ENCODE measurements at places on chromosomes 16 and 17. TPM values are rescaled to one million over a fixed set of nuclear protein-coding genes. Genes with fewer than 3 reads are reported as not detected.

- no peak overlapping the region for H3K4me3 ChIP-seq
- DNase-seq: no peak
- H3K27ac ChIP-seq: no peak overlapping the region
- H3K27me3 ChIP-seq: no peaks in the 10 kb centered on the region
- no peaks in the 10 kb centered on the region for H3K4me1 ChIP-seq
These were observed 41.1 kb upstream of the SLC5A10 start for GRCh38 chr17:18910881-18911280.

GRCh38 chr16:12245921-12246720, 269.6 kb downstream of the SNX29 start:
- no peaks in the 10 kb centered on the region for H3K27me3 ChIP-seq
- no peak for DNase-seq
- H3K4me1 ChIP-seq: no peaks in the 10 kb centered on the region
- H3K36me3 ChIP-seq: peaks cover 4% of the 10 kb centered on the region
- H3K27ac ChIP-seq: no peak overlapping the region

DNA sequence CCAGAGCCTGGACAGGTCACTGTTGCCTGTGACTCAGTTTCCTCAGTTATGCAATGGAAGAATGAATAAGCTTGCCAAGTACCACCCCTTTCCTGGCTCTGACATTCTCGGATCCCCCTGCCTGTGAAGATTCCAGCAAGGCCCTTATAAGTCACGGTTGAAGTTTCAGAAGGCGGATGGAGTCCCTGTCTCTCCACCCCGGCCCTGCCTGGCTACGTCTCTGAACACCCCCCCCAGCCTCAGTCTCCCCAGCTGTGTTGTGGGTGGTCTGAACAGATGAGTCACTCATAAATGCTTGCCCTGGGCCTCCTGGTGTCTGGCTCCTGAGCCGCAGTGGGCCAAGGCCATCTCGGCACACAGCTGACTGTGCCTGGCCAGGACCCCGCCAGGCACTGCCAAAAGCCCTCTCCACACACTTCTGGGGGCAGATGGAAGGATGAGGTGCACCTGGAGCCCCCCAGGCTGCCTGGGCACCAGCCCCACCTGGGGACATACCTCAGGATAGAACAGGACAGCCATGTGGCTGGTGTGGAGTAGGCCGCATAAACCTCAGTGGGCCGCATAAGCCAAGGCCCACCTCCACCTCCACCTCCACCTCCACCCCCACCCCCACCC, 15.4 kb downstream of the VASN start:
- H3K27me3 ChIP-seq: no peaks in the 10 kb centered on the region
- H3K4me1 ChIP-seq: no peaks in the 10 kb centered on the region
- peaks cover 2% of the 10 kb centered on the region for H3K36me3 ChIP-seq
- H3K4me3 ChIP-seq: no peak overlapping the region
- no peak for DNase-seq

- H3K4me1 ChIP-seq: peaks cover 10% of the 10 kb centered on the region
- H3K27me3 ChIP-seq: no peaks in the 10 kb centered on the region
- H3K27ac ChIP-seq: no peak overlapping the region
- DNase-seq: no peak
These were observed 11.5 kb downstream of the MAP3K3 start for GRCh38 chr17:63633742-63634141.

DNA sequence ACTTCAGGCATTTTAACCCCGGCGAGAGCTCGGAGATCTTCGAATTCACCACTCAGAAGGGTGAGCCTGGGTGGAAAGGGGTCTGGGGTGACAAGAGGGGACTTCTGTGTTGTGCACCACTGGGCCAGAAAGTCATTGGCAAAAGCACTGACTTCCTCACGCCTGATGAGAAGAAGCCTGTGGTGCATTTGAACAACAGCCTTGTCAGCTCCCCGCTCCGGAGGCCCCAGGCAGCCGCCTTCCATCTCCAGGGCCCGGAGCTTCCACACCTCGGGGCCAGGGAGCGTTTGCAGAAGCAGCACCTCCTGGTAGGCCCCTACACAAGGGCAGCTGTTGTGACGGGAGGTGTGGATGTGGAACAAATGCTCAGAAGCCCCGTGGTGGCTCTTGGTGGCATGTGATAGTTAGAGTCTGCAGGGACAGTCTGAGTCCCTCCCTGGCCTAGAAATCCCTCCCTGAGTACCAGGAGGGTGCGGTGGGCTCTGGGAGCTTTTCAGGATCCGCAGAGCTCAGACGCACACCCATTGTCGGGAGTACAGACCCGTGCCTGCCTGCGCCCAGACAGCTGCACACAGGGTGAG, 9.7 kb downstream of the CACNG1 start:
- H3K36me3 ChIP-seq: no peaks in the 10 kb centered on the region
- DNase-seq: peak; percentile 26
- H3K4me1 ChIP-seq: no peaks in the 10 kb centered on the region
- H3K27me3 ChIP-seq: no peaks in the 10 kb centered on the region
- H3K27ac ChIP-seq: no peak overlapping the region

DNA sequence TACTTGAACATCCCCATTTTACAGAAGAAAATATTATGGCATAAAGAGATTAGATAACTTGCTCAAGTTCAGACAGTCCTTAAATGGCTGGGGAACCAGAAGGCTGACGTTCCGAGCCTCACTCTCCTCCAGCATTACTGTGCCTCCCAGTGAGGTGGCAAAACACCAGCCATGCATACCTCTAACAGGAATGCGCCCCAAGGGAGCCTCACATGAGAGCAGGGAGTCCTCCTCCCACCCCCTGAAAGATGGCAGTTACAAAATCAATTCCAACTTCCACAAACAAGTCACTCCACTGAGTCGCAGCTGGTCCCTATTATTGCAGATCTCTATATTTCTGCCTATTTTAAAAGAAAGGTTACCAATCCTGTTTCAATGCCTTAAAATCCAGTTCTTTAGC, 55.5 kb downstream of the ANKFY1 start:
- H3K4me1 ChIP-seq: no peaks in the 10 kb centered on the region
- peaks cover 67% of the 10 kb centered on the region for H3K36me3 ChIP-seq
- H3K4me3 ChIP-seq: no peak overlapping the region
- peak; percentile 31 for DNase-seq

- no peak for DNase-seq
- H3K4me3 ChIP-seq: no peak overlapping the region
- no peak overlapping the region for H3K27ac ChIP-seq
- H3K4me1 ChIP-seq: no peaks in the 10 kb centered on the region
These were observed 17.2 kb downstream of the CRISPLD2 start for GRCh38 chr16:84836967-84837366.

DNA sequence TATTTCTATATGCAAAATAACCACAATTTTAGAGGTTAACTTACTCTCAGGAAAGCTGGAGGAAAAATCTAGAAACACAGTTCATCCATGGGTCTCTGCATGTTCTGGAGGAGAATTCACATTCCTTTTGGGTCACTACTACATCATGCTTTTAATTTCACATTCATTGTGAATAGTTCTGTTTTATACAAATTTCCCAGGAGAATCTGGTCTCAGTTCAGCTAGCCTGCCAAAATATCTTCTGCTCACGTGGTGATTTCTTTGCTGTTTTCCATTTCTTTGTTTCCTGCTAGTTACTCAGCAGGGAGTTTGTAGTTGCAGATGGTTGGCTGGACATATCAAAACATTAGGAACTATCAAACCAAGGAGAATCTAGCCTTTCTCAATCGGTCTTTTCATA, at the start of gene ABCA9:
TSS of gene ABCA9 (minus strand) at position 106 of the 400 bp plus-strand sequence. CDS start 9,801 bp downstream, outside the sequence.
- H3K27ac ChIP-seq: no peak within 1 kb of the TSS
- no peak within 1 kb of the TSS for H3K4me3 ChIP-seq
- no peak for DNase-seq
- H3K27me3 ChIP-seq: no peaks in the 10 kb centered on the region
- H3K4me1 ChIP-seq: no peaks in the 10 kb centered on the region

GRCh38 chr17:8146381-8147140, 5.6 kb downstream of the PER1 start:
- H3K27me3 ChIP-seq: no peaks in the 10 kb centered on the region
- H3K4me1 ChIP-seq: no peaks in the 10 kb centered on the region
- peaks cover 68% of the 10 kb centered on the region for H3K36me3 ChIP-seq
- DNase-seq: no peak
- no peak overlapping the region for H3K4me3 ChIP-seq

DNA sequence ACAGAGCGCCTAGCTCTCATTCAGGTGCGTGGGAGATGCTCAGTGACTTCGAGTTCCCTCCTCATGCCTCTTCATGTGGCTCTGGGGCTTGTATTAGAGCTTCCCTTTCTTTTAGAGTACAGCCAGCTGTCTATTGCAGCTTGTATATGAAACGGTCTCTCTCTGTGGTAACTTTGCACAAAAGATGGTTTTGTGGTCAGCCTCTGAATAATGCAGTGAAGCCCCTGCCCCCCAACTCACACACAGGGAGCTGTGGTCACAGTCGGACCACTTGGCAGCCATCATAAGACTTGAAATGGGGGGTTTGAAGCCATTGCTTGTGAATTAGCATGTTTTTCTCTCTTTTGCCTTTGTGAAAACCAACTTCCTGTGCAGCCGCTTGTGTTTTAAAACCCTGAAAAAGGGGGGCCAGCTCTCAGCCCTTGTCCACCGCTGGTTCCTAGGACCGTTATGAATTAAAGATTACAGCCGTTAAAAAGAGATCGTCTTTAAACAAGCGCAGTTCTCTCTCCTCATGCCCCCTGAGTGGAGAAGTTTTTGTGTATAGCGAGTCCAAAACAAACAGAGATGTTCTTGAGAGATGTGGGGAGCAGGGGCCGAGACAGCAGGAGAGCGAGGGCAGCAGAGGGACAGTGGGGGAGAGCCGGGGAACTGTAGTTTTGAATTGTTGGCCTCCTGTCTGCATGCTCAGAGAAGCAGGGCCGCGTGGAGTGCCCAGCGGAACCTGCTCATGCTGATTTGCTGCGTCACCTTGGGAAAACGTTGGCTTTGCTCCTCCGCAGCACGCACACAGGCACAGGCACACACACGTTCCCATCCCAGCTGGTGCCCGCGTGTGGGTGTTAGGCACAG, 199.0 kb downstream of the MSI2 start:
- DNase-seq: no peak
- no peak overlapping the region for H3K4me3 ChIP-seq
- H3K27me3 ChIP-seq: no peaks in the 10 kb centered on the region
- no peaks in the 10 kb centered on the region for H3K4me1 ChIP-seq
- no peak overlapping the region for H3K27ac ChIP-seq
- H3K36me3 ChIP-seq: peaks cover 3% of the 10 kb centered on the region

- no peaks in the 10 kb centered on the region for H3K36me3 ChIP-seq
- no peak for DNase-seq
- H3K27me3 ChIP-seq: no peaks in the 10 kb centered on the region
- H3K4me3 ChIP-seq: no peak overlapping the region
These were observed 12.2 kb downstream of the CLEC3A start for GRCh38 chr16:78034530-78034929.

- no peak overlapping the region for H3K4me3 ChIP-seq
- H3K27ac ChIP-seq: no peak overlapping the region
- DNase-seq: no peak
- no peaks in the 10 kb centered on the region for H3K27me3 ChIP-seq
- H3K36me3 ChIP-seq: peaks cover 4% of the 10 kb centered on the region
These were observed 5.2 kb downstream of the OMG start for GRCh38 chr17:31291820-31292219.

GRCh38 chr17:80031691-80032430, 3.8 kb downstream of the TBC1D16 start:
- H3K36me3 ChIP-seq: peaks cover 9% of the 10 kb centered on the region
- peak; percentile 18 for DNase-seq
- no peak overlapping the region for H3K4me3 ChIP-seq
- H3K27ac ChIP-seq: no peak overlapping the region
- H3K27me3 ChIP-seq: no peaks in the 10 kb centered on the region
- no peaks in the 10 kb centered on the region for H3K4me1 ChIP-seq

GRCh38 chr16:1800701-1801100, 7.2 kb upstream of the IGFALS start:
- H3K27me3 ChIP-seq: no peaks in the 10 kb centered on the region
- peaks cover 32% of the 10 kb centered on the region for H3K36me3 ChIP-seq
- DNase-seq: no peak
- H3K27ac ChIP-seq: no peak overlapping the region

GRCh38 chr16:31527734-31528274, at the start of gene AHSP:
AHSP (plus strand) TSS chr16:31527900; CDS start chr16:31528140, 240 bp downstream.
- H3K27ac ChIP-seq: peak within 1 kb of the TSS; percentile 28
- peaks cover 10% of the 10 kb centered on the region for H3K27me3 ChIP-seq
- H3K4me1 ChIP-seq: peaks cover 9% of the 10 kb centered on the region
- H3K36me3 ChIP-seq: no peaks in the 10 kb centered on the region
- H3K4me3 ChIP-seq: peak within 1 kb of the TSS; percentile 64

GRCh38 chr16:86039606-86040005, 140.6 kb downstream of the IRF8 start:
- H3K27me3 ChIP-seq: no peaks in the 10 kb centered on the region
- H3K4me3 ChIP-seq: no peak overlapping the region
- no peaks in the 10 kb centered on the region for H3K4me1 ChIP-seq
- DNase-seq: no peak
- H3K36me3 ChIP-seq: no peaks in the 10 kb centered on the region
- no peak overlapping the region for H3K27ac ChIP-seq

GRCh38 chr17:45224671-45225050, 3.0 kb downstream of the FMNL1 start:
- no peak for DNase-seq
- no peaks in the 10 kb centered on the region for H3K4me1 ChIP-seq
- no peak overlapping the region for H3K4me3 ChIP-seq
- H3K27ac ChIP-seq: no peak overlapping the region
- no peaks in the 10 kb centered on the region for H3K36me3 ChIP-seq

ADAMTS18 gene
- 0.07 TPM for total RNA-seq

RRN3 gene
- 44.3 TPM for total RNA-seq

SLFN14 gene
- total RNA-seq: not detected

ASPSCR1 gene
- total RNA-seq: 50.9 TPM

CLEC18C gene
- total RNA-seq: not detected

NGFR gene
- total RNA-seq: 9.6 TPM

PDILT gene
- total RNA-seq: not detected

TEKT5 gene
- total RNA-seq: not detected

PIK3R6 gene
- total RNA-seq: not detected

OR1F1 gene
- not detected for total RNA-seq

NOS2 gene
- 0.35 TPM for total RNA-seq

PTX4 gene
- 0.20 TPM for total RNA-seq

PRSS53 gene
- 2.8 TPM for total RNA-seq

Data from H9 (cell line).